ENCODE measurements at places on chromosomes 11 and 22. TPM values are rescaled to one million over a fixed set of nuclear protein-coding genes. Genes with fewer than 3 reads are reported as not detected.

Gene RBMXL2
- total RNA-seq = 0.06 TPM

- DNase-seq = no peak
- H3K27me3 ChIP-seq = no peaks in the 10 kb centered on the region
- H3K27ac ChIP-seq = no peak overlapping the region
- H3K36me3 ChIP-seq = no peaks in the 10 kb centered on the region
Observed at GRCh38 chr11:117584056-117584830, 212.8 kb downstream of the DSCAML1 start.

- DNase-seq = no peak
- no peak overlapping the region for H3K27ac ChIP-seq
- no peaks in the 10 kb centered on the region for H3K36me3 ChIP-seq
- H3K4me3 ChIP-seq = no peak overlapping the region
Observed at GRCh38 chr11:86159581-86159891, 85.0 kb upstream of the EED start.

Gene SLC22A25
- total RNA-seq = 0.08 TPM

DNA sequence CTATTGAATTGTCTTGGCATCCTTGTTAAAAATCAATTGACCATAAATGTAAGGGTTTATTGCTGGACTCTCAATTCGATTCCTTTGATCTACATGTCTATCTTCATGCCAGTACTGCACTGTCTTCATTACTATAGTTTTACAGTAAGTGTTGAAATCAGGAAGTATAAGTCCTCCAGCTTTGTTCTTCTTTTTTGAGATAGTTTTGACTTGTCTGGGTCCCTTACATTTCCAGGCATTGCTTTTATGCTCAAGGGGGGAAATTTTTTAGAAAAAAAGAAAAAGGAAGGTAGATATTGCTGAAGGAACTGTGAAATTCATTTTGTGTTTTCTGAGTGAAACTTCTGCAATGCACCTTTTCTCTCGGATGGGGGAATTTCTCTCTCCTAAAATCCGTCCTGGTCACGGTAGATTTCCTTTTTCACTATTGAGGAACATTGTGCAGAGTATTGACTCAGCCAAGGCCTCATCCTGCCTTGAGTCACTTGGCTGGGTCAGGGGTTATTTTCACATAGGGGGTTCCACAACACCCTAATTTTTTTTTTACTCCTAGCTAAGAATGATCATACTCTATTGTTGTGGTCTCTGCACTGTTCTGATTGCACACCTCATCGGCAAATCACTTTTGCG is 2.8 kb upstream of the ACER3 start:
- no peak overlapping the region for H3K27ac ChIP-seq
- H3K27me3 ChIP-seq = no peaks in the 10 kb centered on the region
- DNase-seq = no peak
- H3K4me3 ChIP-seq = no peak overlapping the region
- H3K36me3 ChIP-seq = no peaks in the 10 kb centered on the region

GRCh38 chr11:1447845-1448825 is 38.4 kb downstream of the MOB2 start:
- no peak for DNase-seq
- H3K4me3 ChIP-seq = no peak overlapping the region
- no peaks in the 10 kb centered on the region for H3K36me3 ChIP-seq
- no peaks in the 10 kb centered on the region for H3K4me1 ChIP-seq
- H3K27ac ChIP-seq = no peak overlapping the region
